ENCODE measurements at places on chromosomes 2 and 18. TPM values are rescaled to one million over a fixed set of nuclear protein-coding genes. Genes with fewer than 3 reads are reported as not detected.

GRCh38 chr18:50807176-50807575 lies 12.6 kb downstream of the MRO start:
- H3K27me3 ChIP-seq, result peaks cover 6% of the 10 kb centered on the region
- H3K4me3 ChIP-seq, result no peak overlapping the region
- no peaks in the 10 kb centered on the region for H3K36me3 ChIP-seq
- H3K27ac ChIP-seq, result no peak overlapping the region
- no peak for DNase-seq
- H3K4me1 ChIP-seq, result no peaks in the 10 kb centered on the region

Gene ANKRD23
- total RNA-seq, result 6.1 TPM

DNA sequence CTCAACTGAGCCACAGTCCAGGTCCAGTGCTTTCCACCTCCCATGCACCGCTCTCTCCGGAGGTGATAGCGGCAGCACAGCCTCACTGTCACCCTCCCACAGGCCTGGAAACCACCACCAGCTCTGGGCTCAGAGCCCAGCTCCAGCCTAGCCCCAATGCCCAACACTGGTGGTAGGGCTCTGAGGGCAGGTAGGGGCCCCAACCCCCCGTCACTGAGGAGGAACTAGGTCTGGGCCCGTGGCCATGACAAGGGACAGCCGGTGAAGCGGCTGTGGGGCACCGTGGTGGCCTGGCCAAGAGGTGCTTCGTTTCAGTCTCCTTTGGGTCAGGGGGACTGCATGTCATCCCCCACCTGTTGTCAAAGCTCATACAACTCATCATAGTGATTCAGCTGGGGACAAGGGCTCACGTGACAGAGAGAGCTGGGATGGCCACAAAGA lies 5.5 kb upstream of the TMEM214 start:
- DNase-seq, result no peak
- no peak overlapping the region for H3K4me3 ChIP-seq
- peaks cover 11% of the 10 kb centered on the region for H3K36me3 ChIP-seq

Gene SLC4A3
- total RNA-seq, result 8.0 TPM

Gene PCARE
- total RNA-seq, result not detected
